NCI-H510A treated with DMSO at 0.1 percent for 48 hours (cell line): ENCODE measurements at places on chromosomes 4 and X.
A peak's percentile ranks its signal among the peaks of the same experiment; 100 is the strongest.

GRCh38 chrX:123450222-123450621, 266.1 kb downstream of the GRIA3 start:
- peak; percentile 0 for DNase-seq

DNA sequence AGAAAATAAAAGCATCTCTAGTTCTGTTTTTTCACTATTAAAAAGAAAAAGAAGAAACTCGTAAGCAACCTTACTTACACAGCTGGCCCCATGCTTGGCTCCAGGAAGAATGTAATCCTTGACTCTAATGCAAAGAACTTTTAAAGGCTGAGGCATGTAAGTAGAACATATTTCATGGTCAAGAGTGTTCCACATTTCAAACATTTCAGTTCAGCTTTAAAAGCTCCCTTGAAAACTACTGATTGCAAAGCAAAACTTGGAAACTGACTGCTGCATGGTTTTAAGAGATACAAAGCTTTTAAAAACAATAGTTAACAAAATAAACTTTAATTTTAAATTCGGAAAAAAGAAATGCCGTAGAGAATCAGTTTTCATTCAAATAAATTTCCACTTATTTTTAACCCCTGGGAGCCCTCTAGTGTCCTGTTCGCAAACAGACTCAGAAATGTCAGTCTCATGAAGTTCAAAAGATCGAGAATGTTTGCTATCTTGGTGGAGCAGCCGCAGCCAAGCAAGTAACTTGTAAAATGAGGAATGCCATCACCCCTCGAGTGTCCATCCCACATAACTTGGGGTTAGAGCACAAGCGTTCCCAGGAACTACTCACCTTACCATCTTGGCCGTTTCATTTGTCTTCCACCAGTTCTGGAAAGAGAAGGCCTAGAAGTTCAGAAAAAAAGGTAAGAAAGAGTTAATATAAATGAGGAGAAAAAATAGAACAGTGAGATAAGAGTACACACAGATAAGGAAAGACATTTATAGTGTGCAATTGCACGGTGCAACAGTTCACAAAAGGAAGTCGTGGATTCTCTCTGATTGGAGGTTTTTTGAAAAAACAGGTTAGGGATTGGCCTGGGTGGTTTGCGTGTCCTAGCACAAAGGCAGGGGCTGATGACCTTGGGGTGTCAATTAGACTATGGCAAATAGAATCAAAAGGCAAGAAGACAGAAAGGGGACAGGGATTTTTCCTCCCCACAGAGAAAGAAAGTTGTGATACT, at the start of gene GASK1B:
Gene GASK1B (minus strand): TSS at position 765 of the 998 bp plus-strand sequence. CDS start 1,650 bp downstream, outside the sequence.
- DNase-seq, result peak; percentile 18

- no peak for DNase-seq
These were observed 116.1 kb downstream of the SPCS3 start for GRCh38 chr4:176435901-176436292.

GRCh38 chrX:109134777-109135176, 347.1 kb downstream of the GUCY2F start:
- DNase-seq, result no peak

DNA sequence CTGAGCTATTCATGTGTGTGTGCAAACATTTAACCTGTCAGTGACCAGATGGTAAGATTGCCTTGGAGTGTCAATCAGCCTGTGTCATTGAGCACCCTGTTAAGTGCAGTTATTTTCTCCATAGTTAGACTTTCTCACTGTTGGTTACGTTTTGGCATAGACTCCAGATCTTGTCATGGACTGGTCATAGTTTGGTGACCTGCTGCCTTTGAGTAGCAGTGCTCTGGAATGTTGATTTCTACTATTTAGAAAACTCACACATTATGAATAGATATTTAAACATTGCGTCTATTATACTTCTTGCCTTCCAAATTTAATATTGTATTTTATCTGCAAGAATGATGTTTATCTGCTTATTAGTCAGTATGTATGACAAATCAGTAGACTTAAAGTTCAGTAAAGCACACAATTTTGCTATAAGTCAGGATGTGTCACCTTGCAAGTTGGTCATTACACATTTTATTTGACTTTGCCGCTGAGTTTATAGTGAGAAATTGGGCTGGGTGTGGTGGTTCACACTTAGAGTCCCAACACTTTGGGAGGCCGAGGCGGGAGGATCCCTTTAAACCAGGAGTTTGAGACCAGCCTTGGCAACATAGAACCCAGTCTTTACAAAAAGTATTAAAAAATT, 42.4 kb downstream of the KIAA0232 start:
- no peak for DNase-seq

- DNase-seq, result no peak
These were observed 65.7 kb upstream of the ADAD1 start for GRCh38 chr4:122313006-122313646.

DNA sequence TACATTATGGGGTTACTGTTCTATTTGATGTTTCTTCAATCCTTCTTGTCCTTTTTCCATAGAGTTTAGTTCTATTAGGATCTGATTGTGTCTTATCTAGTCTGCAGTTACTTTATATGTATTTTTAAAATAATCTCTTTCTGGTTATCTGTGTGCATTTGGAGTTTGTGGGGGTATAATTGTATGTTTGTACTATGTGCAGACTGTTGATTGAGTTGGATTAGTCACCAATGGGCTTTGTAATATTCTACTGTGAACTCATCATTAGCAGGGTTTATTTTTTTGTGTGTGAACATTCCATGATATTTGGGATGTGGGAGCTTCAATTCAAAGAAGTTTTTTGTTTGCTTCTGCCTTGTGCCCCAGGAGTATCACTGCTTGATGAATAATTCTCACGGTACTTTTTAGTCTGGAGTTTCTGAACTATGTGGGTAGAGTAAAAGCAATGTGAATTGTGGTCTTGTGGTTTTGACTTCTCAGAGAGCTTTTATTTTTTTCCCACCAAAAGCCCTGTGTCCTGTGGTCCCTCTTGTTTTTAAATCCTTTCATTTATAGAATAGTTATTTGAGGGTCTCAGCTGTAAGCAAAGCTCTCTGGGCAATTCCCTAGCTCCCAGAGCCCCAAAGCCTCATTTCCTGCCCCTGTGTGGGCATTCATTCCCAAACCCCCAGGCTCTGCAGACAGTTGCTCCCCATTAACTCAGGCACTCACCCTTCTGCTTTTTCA, 127.8 kb downstream of the PHKA2 start:
- no peak for DNase-seq

DNA sequence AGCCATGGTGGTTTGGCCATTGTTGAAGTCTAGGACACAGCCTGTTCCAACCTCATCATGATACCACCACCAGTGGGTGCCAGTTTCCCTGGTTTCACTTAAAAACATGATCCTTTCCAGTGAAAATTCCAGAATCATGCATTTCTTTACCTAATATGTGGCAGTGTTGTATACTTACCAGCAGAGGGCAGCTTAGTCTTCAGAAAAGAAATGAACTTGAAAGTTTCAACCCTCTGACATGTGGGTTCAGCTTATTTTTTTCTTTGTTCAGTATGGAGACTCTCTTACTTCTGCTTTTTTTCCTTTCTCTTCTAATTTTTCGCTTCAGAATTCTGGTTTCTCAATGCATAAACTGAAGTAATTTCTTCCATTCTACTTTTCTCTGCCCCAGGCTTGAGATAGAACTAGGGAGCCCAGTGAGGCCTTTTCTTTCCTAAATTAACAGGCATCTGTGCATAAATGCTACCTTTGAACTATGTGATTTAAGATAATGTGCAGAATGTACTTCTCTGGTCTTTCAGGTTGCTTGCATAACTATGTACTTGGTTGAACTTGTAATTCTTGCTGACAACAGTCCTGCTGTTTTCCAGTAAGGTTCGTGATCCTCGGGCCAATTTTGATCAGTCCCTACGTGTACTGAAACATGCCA, 10.7 kb downstream of the LIAS start:
- DNase-seq, result peak; percentile 65

DNA sequence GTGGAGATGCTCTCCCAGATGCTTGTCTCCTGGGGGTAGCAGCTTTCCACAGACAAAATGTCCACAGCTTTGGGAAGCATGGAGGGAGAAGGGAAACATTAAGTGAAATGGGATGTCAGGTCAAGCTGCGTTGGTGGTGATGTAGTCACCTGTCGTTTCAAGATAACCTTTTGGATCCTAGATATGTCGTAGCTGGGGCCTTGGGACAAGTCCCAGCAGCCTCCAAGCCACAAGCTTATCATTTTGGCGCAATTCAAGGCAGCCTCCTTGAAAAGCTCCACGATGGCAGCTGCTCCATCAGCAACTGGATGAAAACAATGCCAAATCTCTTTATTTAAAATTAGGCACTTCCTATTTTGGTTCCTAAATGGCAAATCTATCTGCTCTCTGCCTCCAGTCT, 52.0 kb downstream of the RTL9 start:
- DNase-seq, result no peak

DNA sequence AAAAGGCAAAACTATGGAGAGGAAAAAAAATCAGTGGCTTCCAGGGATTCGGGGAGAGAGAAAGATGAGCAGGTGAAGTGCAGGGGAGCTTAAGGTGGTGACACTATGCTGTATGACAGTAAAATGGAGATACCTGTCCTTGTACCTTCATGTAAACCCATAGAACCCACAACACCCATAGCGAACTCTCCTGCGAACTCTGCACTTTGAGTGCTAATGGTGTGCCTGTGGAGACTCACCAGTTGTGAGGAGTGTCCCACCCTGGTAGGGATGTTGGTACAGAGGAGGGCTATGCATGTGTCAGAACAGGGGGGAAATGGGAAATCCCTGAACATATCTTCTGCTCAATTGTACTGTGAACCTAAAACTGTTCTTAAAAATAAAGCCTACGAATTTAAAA, 42.8 kb downstream of the HMX1 start:
- DNase-seq, result no peak

DNA sequence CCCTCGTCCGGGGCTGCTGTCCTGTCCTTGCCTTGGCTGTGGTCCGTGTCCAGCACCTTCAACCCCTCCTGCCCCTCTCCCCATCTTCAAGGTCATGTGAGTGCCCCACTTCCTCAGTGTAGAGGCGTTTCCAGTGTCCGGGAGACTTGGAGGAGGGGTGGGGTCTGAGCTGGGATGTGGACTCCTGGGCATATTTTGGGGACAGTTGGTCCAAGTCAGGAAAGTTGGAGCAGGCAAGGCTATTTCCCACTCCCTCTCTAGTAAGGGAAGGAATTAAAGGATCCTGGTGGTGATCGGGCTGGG, 3.0 kb downstream of the PCGF3 start:
- DNase-seq, result no peak

GRCh38 chr4:128123036-128123435, 61.9 kb downstream of the LARP1B start:
- no peak for DNase-seq

GRCh38 chrX:135194684-135195083, 23.5 kb upstream of the CT55 start:
- no peak for DNase-seq

- no peak for DNase-seq
These were observed 752 bp upstream of the FGF5 start for GRCh38 chr4:80265571-80266252.

DNA sequence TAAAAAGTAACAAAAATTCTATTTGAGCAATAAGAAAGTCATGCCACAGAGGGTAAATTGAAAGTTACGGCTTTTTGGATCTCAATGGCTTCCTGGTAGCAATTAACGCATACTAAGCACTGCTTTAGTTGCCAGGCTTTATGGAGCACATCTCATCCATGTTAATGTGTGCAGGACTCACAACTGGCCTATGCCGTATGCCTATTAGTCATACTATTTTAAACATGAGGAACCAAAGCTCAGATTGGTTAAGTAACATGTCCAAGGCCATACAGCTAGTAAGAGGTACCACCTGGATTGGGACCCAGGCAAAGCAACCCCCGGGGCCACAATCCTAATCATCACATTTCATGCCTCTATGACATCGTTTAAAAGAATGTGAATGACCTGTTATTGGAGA, 17.1 kb downstream of the DAPP1 start:
- DNase-seq, result no peak

GRCh38 chrX:30141966-30142365, 73.4 kb upstream of the MAGEB2 start:
- peak; percentile 30 for DNase-seq

DNA sequence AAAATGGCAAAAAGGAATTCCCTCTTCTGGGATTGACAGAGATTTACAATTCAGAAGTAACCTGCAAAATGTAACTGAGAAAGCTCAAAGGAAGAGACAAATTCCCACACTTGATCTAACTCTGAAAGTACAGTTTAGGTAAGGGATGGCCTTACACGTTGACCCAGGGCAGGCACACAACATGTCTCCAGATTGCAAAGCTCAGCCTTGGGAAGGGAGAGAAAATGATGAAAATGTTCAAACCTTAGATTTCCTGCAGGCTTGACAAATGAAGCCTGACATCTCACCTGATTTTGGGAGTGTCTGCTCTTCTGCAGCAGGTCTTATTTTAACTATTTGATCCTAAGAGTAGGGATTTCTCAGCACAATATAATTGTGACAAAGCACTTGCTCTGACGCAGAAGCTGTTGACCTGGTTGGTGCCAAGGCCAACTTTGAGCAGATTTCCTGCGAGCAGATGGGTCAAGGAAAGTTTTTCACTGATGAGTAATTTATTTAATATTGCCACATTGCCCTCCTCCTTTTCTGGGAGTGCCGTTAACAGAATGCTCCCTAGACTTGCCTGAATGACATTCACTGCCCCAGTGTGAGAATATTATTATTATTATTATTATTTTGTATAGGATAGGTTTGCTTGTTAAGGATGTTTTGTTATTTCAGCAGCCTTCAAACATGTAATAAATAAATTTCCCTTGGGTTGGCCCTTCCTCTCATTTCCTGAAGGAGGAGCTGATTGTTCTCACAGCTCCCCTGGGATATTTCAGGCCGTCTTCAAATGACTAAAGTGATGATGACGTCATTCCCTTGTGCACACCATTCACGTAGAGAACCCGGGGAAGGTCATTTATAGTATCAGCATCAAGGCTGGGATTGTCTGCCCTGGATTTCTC, 157.1 kb downstream of the VEGFC start:
- DNase-seq, result no peak

- no peak for DNase-seq
These were observed 443.9 kb upstream of the INTU start for GRCh38 chr4:127188847-127189246.

DNA sequence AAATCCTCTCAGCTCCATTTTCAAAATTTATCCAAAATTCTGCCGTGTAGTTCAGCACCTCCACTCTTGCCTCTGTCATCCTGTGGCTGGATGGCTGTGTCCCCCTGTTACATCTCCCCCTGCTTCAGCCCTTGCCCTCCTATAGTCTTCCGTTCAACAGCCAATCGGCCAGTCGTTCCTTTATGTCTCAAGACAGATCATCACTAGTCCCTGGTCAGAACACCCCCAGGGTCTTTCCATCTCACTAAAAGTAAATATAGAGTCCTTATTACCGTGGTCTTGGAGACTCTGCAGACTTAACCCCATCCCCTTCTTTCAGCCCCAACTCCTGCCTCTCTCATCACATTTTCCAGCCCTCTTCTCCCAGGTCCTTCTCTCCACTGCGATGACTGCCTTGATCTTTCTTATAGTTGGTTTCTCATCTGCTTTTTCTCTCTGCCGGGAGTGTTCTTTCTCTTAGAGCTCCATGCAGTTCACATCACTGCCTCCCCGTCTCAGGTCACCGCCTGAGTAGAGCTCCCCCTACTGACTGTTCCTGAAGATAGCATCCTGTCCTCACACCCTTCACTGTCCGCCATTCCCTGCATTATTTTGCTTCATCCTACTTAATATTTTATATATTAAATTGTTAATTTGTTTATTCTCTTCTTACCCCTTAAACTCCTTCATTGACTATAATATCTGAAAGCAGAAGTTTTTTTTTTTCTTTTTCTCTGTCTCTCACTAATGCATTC, 736.9 kb upstream of the MAGEB2 start:
- peak; percentile 37 for DNase-seq

- DNase-seq, result no peak
These were observed 13.7 kb downstream of the OCRL start for GRCh38 chrX:129553619-129554288.
